ENCODE measurements at places on chromosomes 3 and 15. TPM values are rescaled to one million over a fixed set of nuclear protein-coding genes. Genes with fewer than 3 reads are reported as not detected.

Gene ZBTB47
- 6.0 TPM for total RNA-seq

Gene CYP8B1
- total RNA-seq: not detected

Gene ATP2B2
- total RNA-seq: not detected

Gene GATA2
- 13.6 TPM for total RNA-seq

GRCh38 chr15:65460741-65461347, 38.1 kb upstream of the IGDCC4 start:
- no peak overlapping the region for H3K27ac ChIP-seq
- no peaks in the 10 kb centered on the region for H3K27me3 ChIP-seq
- no peak overlapping the region for H3K4me3 ChIP-seq
- no peaks in the 10 kb centered on the region for H3K4me1 ChIP-seq
- no peak for DNase-seq
- peaks cover 43% of the 10 kb centered on the region for H3K36me3 ChIP-seq

DNA sequence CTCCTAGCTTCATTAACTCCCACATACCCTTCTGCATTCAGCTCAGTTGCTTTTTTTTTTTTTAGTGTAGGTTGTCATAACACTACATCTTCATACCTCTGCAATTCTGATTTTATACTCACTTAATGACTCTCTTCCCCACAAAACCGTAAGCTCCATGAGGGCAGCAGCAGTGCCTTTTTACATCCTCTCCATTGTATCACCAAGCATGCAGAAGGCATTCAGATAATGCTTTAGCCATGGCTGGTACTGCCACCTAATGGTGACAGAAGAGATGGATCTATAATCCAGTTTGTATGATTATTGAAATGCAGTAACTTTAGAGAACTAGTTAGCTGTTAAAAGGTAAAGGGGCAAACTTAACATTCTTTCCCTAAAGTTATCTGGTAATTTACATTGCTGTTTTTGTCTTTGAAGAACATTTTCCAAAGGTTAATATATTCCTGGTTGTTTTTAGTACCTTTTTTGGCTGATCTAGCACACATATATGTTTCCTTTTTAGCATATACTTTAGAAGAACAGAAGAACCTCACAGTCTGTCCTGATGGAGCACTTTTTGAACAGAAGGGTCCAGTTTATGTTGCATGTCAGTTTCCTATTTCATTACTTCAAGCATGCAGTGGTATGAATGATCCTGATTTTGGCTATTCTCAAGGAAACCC, 36.8 kb downstream of the ATP1B3 start:
- no peak overlapping the region for H3K27ac ChIP-seq
- no peaks in the 10 kb centered on the region for H3K27me3 ChIP-seq
- peaks cover 14% of the 10 kb centered on the region for H3K36me3 ChIP-seq
- peak; percentile 68 for DNase-seq
- H3K4me1 ChIP-seq: no peaks in the 10 kb centered on the region

DNA sequence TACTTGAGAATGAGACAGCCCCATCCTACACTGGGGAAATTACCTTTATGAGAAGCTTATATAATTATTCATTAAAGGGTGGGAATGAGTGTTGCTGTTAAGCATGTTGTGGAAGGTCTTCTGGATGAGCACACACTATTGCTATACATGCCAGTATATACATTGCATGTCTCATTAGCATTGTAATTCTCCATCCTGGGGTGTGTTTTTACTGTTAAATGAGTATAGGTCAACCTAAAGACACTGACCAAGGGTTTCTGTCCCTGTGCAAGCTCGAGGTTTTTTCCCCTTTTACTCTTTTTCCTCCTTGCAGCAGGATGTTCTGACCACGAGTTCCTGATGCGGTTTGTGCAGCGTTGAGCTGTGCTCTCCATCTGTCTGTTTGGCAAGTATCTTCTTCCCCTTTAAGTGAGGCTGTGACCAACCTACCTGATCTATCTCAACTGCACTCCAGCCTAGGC, 7.2 kb upstream of the IVD start:
- H3K36me3 ChIP-seq: peaks cover 4% of the 10 kb centered on the region
- no peaks in the 10 kb centered on the region for H3K4me1 ChIP-seq
- H3K27ac ChIP-seq: no peak overlapping the region
- no peak for DNase-seq

Gene REC114
- not detected for total RNA-seq

Gene SCN11A
- total RNA-seq: not detected

Measured in Calu3 (cell line).